ENCODE measurements at places on chromosomes 4 and X.

- DNase-seq: no peak
These were observed 34.1 kb downstream of the HNRNPH2 start for GRCh38 chrX:101442085-101442484.

- DNase-seq: no peak
These were observed 10.0 kb downstream of the TMEM164 start for GRCh38 chrX:110012818-110013485.

GRCh38 chr4:128525387-128525786 lies 237.8 kb upstream of the PGRMC2 start:
- no peak for DNase-seq

GRCh38 chr4:87055311-87055710 lies 120.5 kb downstream of the AFF1 start:
- DNase-seq: no peak

GRCh38 chr4:53511014-53511413 lies 80.3 kb downstream of the LNX1 start:
- DNase-seq: no peak

DNA sequence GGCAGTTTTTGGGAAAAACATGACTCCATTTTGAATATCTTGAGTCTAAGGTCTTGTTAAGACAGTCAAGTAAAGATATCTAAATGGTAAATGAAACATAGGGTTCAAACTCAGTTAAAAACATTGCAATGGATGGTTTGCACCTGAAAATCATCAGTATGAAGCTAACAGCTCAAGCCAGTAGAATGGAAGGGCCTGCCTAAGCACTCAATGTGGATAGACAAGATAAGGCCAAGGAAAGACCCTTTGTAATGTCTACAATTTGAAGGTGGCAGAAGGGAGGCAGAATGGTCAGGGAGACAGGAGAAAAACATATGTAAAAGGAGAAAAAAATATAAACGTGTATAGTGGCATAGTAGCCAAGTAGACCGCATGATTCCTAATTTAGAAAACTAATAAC lies 78.2 kb downstream of the REELD1 start:
- DNase-seq: no peak

DNA sequence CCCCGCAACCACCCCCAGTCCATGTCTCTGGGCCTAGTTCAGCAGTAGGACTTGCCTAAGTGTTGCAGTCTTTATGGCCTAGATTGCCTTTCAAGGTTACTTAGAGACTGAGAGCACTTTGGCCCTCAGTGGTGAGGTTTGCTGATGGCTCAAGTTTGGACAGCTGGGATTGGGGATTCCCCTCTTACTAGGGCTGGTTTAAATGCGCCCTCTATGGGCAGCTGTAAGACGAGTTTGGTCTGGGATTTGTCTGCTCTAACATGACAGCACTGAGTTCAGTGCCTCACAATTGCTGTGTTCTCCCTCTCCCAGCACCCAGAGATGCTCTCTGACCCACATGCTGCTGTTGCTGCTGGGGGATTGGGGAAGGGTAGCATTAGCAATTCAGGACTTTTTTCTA lies 23.1 kb downstream of the DACH2 start:
- DNase-seq: no peak

GRCh38 chr4:7649741-7650531 lies 215.2 kb upstream of the PSAPL1 start:
- peak; percentile 77 for DNase-seq

DNA sequence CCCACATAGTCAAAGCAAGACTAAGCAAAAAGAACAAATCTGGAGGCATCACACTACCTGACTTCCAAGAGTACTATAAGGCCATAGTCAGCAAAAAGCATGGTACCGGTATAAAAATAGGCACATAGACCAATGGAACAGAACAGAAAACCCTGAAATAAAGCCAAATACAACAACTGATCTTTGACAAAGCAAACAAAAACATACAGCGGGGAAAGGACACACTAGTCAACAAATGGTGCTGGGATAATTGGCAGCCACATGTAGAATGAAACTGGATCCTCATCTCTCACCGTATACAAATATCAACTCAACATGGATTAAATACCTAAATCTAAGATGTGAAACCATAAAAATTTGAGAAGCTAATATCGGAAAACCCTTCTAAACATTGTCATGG lies 819.3 kb upstream of the FRG1 start:
- DNase-seq: no peak

- DNase-seq: no peak
These were observed 33.2 kb downstream of the STAG2 start for GRCh38 chrX:123994730-123995129.

- DNase-seq: no peak
These were observed 8.7 kb downstream of the CITED1 start for GRCh38 chrX:72296991-72297390.

DNA sequence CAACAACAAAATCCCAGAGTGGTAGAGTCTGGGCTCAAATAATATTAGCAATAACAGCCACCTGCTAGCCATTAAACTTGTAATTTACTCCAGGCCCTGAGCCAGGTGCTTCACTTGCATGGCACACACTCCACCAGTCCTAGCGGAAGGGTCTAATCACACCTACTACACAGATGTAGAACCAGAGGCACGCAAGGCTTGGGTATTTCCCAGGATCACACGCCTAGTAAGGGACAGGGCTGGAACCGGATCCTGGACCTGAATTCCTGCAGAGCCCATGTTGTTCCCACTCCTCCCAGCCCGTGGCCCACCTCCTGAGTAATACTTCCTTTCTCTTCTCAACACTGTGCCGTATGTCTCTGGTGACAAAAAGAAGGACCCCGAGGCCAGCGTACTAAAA lies 5.7 kb downstream of the MAGEA1 start:
- DNase-seq: no peak

GRCh38 chr4:86523333-86523732 lies 70.8 kb upstream of the PTPN13 start:
- DNase-seq: no peak

GRCh38 chrX:74523224-74523623 lies 91.2 kb downstream of the RLIM start:
- no peak for DNase-seq

GRCh38 chrX:54045563-54046228 lies 1.4 kb upstream of the PHF8 start:
- peak; percentile 5 for DNase-seq

- DNase-seq: no peak
These were observed 188.4 kb downstream of the SLC7A11 start for GRCh38 chr4:138053641-138054301.

DNA sequence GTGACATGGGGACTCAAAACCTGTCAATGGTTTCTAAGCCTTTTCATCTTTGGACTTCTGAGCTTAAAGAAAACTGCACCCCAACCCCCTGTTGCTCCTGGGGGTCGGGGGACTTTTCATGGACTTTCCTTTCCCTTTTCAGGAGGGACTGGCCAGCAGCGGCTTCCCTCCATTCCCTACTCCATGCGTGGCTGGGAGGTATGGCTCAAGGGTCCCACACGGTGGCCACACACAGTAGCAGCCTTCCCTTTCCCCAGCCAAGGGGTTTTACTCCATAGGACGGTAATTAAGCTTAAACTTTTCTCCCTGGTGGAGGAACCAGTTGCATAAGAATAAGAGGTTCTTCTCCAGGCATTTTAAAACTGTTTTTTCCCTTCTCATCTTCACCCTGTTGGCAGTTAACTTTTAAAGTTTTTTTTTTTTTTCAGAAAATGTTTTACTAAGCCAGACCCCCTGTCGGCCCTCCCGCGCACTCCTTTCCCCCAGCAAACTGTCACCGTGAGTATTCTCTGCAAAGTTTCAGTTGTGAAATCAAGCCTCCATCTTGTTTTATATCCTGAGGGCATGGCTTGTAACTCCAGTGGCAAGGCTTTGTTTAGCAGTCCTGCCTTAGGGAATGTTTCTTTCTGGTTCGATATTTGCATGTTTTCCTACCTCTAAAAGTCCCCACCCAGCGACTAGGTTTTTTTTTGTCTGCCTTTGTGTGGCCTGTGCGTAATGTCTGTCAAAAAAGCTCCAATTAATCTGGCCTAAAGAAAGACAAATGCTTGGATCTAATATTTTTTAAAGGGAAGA lies 325.7 kb downstream of the TLL1 start:
- no peak for DNase-seq

GRCh38 chr4:101292901-101293300 lies 54.4 kb downstream of the PPP3CA start:
- no peak for DNase-seq

DNA sequence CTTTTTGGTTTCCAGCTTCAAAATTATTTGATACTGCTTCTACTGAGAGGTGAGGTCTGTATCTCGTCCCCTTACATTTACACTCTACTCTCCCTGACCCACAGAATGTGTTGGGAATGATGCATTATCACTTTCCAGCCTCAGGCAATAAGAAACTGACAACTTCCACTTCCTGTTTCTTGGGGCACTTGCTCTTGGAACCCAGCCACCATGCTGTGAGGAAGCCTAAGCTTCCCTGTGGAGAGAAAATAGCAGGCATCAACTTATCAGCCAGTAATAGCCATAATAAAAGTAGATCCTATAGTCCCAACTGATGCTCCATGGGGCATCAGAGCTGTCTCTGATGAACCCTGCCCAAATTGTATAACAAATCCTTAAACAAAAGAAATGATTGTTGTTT lies 32.6 kb downstream of the RELL1 start:
- no peak for DNase-seq

- no peak for DNase-seq
These were observed 273.0 kb downstream of the SLC7A11 start for GRCh38 chr4:137968956-137969678.

DNA sequence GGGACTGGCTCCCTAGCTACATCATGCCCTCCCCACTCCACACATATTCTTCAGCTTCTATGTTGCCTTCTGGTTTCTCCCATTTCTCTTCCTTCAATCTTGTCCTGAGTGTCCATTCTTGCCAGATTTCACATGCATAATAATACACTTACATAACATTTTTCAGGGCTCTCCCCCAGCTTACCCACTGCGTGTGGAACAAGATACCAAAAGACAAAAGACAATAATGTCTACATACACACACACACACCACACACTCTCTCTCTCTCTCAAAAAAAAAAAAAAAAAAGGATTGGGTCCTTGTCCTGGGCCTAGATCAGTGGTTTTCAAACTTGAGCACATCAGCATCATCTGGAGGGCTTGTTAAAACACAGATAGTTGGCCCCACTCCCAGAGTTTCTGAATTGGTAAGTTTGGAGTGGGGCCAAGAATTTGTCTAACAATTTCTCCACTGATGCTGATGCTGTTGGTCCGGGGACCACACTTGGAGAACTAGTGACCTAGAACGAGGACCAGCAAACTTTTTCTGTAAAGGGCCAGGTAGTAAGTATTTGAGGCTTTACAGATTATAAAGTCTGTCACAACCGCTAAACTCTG lies 6.5 kb upstream of the SMARCA1 start:
- no peak for DNase-seq

- no peak for DNase-seq
These were observed 28.4 kb downstream of the DDX60L start for GRCh38 chr4:168451744-168452390.

DNA sequence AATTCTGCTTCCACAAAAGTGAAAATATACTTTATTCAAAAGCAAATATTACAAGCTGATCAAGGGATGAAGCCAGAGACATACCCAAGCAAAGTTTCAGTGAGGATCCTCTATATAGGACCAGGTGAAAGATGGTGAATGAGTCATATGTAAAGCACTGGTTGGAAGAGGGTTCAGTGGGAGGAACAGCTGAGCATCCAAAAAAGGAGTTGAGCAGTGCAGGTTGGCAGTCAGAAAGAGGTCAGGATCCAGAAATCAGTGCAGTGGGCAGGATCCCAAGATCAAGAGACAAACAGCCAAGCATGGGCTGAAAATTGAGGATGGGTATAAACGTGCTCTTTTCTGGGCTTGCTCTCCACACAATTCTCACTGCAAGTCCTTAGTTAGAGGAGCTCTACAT lies 30.3 kb downstream of the OTC start:
- DNase-seq: no peak

GRCh38 chr4:89674876-89675459 lies 162.0 kb downstream of the SNCA start:
- DNase-seq: no peak

DNA sequence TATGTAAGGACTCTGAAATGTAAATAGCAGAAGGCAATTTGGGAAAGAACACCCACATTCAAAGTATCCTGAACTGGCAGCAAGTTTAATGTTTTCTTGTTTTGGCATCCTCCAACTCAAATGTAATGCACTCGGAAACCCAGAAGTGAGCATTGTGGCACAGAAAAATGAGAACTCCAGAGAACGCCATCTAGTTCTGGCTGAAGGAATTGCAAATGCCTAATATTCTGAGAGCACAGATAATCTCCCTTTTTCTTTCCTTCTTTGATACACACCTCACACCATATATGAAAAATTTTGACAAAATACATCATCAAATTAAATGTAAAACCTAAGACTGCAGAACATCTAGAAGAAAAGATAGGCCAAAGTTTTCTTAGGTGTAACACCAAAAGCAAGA lies 52.1 kb downstream of the PWWP3B start:
- no peak for DNase-seq

- DNase-seq: no peak
These were observed 10.2 kb downstream of the GAK start for GRCh38 chr4:921830-922331.

- no peak for DNase-seq
These were observed 199.3 kb upstream of the ADAMTS3 start for GRCh38 chr4:72768364-72768763.

- DNase-seq: no peak
These were observed 249.8 kb upstream of the MAD2L1 start for GRCh38 chr4:120316416-120316815.

- no peak for DNase-seq
These were observed 101.9 kb downstream of the SMIM20 start for GRCh38 chr4:26015906-26016305.

DNA sequence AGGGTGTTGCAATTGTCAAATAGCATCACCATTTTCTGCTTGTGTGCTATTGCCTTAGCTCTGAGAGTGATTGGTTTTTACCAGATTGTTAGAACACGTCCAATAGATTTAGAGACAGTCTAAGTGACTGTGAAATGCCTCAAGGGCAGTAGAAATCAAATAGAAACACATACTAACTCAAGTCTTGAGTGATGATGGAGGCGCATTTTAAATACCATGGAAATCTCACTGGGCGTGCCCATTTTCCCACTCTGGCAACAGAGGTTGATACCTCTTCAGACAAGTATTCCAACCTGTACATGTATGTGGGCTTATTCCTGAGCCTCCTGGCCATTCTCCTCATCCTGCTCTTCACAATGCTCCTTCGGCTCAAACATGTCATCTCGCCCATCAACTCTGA lies 7.2 kb downstream of the SERTM2 start:
- DNase-seq: no peak

DNA sequence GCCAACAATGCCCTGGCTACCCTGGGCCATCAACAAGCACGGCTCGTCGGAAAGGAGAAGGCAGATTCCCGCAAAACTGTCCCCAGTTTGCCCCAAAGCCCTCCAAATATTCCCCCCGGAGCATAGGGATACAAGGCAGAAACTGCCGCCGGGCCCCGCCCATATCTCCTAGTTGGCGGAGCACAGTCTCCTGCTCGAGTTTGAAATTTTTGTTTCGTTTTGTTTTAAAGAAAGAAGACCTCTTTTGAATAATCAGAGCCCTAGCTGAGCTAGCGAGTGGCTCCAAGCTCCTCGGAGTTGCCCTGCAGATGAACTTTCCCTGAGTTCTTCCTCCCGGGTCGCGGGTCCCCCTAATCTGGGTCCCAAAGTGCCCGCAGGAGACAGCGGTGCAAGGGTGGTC lies 138.1 kb upstream of the ZIC3 start:
- no peak for DNase-seq

Measured in CD4-positive, alpha-beta T cell (primary cell).